Smooth muscle cell of the pulmonary artery (primary cell): ENCODE measurements at places on chromosomes 7 and 10. TPM values are rescaled to one million over a fixed set of nuclear protein-coding genes. Genes with fewer than 3 reads are reported as not detected.

Gene TEX36
- not detected in 2 replicates for total RNA-seq

Gene SPACDR
- total RNA-seq, result 0.65 and 0.96 TPM in 2 replicates

Gene MMP21
- 0.13 TPM in 1 of 2 replicates, not detected in the other for total RNA-seq

Gene SLC18A3
- not detected in 2 replicates for total RNA-seq

Gene SLC39A12
- not detected in 2 replicates for total RNA-seq

Gene SDK1
- total RNA-seq, result 0.07 and 0.78 TPM in 2 replicates

Gene INA
- 0.33 and 1.3 TPM in 2 replicates for total RNA-seq

Gene MYO3A
- not detected in 2 replicates for total RNA-seq

Gene DPYSL4
- total RNA-seq, result 17.9 and 52.0 TPM in 2 replicates

Gene RET
- 0.23 and 1.0 TPM in 2 replicates for total RNA-seq

Gene EGR2
- 0.36 and 1.7 TPM in 2 replicates for total RNA-seq

Gene CXCL12
- 101 and 348 TPM in 2 replicates for total RNA-seq

Gene LIPM
- 0.10 and 0.13 TPM in 2 replicates for total RNA-seq

Gene KIN
- total RNA-seq, result 3.7 and 4.1 TPM in 2 replicates

Gene CHAT
- total RNA-seq, result not detected in 2 replicates

Gene C7orf57
- total RNA-seq, result not detected in 2 replicates

Gene CACNA2D1
- total RNA-seq, result 134 and 591 TPM in 2 replicates

Gene TMEM236
- under 0.01 and 0.07 TPM in 2 replicates for total RNA-seq

Gene OPN4
- not detected in 2 replicates for total RNA-seq

Gene PSAP
- total RNA-seq, result 1,716 and 2,333 TPM in 2 replicates

Gene AKR1D1
- total RNA-seq, result 0.07 TPM in 1 of 2 replicates, not detected in the other

Gene CLDN3
- not detected in 2 replicates for total RNA-seq

Gene OR2A42
- 0.03 TPM in 1 of 2 replicates, not detected in the other for total RNA-seq

Gene DHX32
- 42.3 and 45.9 TPM in 2 replicates for total RNA-seq

Gene UBTD1
- total RNA-seq, result 20.3 and 27.8 TPM in 2 replicates

Gene GNGT1
- total RNA-seq, result not detected in 2 replicates

Gene TEX47
- not detected in 2 replicates for total RNA-seq

Gene AP4M1
- 16.0 and 21.3 TPM in 2 replicates for total RNA-seq

Gene SPDYE2B
- not detected in 2 replicates for total RNA-seq

Gene YWHAG
- total RNA-seq, result 120 and 130 TPM in 2 replicates

Gene CLCN1
- total RNA-seq, result 0.07 TPM in 1 of 2 replicates, not detected in the other

Gene FAM204A
- total RNA-seq, result 33.4 and 35.1 TPM in 2 replicates

Gene ZNHIT1
- total RNA-seq, result 50.3 and 60.0 TPM in 2 replicates

Gene VKORC1L1
- 23.9 and 27.6 TPM in 2 replicates for total RNA-seq

Gene STOX1
- total RNA-seq, result 0.07 and 0.13 TPM in 2 replicates

Gene ASZ1
- not detected in 2 replicates for total RNA-seq

Gene PLEKHS1
- not detected in 2 replicates for total RNA-seq

Gene SFRP4
- total RNA-seq, result 72.7 and 95.2 TPM in 2 replicates

Gene ASIC3
- total RNA-seq, result 0.26 TPM in 2 replicates

Gene FEZF1
- total RNA-seq, result not detected in 2 replicates

Gene RASSF4
- total RNA-seq, result 6.2 and 14.2 TPM in 2 replicates

Gene UTF1
- total RNA-seq, result not detected in 2 replicates

Gene C1GALT1
- total RNA-seq, result 55.6 and 98.1 TPM in 2 replicates

Gene C7orf33
- not detected in 2 replicates for total RNA-seq

Gene CYP17A1
- total RNA-seq, result not detected in 2 replicates

Gene C10orf53
- not detected in 2 replicates for total RNA-seq

Gene TWNK
- total RNA-seq, result 5.6 and 11.8 TPM in 2 replicates

Gene ASB10
- not detected in 2 replicates for total RNA-seq
